ENCODE measurements at places on chromosomes 5 and 9.

- no peak for DNase-seq
These were observed 46.6 kb downstream of the ARHGAP26 start for GRCh38 chr5:142816531-142817430.

- DNase-seq = no peak
These were observed 18.8 kb downstream of the HAPLN1 start for GRCh38 chr5:83701886-83702285.

DNA sequence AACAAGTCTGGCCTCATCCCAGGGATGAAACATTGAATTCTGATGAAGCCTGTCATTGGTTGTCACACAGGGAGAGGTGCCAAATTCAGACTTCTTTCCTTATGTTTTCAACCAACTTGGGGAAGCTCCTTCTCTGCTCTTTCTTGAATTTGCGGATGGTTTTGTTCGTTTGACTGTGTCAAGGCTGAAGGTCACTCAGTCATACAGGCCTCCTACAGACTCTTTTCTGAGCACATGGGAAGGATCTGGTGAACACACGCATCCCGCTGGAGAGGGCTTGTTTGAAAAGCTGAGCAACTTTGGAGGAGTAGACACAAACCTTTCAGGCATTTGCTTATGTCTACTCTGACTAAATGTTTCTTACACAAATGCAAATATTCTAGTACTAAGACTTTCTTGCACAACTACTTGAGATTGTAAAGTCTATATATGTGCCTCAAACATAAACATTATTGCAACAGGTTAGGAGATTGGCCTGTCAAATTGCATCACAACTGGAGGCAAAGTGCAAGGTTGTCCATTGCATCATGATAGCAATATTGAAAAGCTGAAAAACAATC is 151.5 kb upstream of the NR3C1 start:
- no peak for DNase-seq

DNA sequence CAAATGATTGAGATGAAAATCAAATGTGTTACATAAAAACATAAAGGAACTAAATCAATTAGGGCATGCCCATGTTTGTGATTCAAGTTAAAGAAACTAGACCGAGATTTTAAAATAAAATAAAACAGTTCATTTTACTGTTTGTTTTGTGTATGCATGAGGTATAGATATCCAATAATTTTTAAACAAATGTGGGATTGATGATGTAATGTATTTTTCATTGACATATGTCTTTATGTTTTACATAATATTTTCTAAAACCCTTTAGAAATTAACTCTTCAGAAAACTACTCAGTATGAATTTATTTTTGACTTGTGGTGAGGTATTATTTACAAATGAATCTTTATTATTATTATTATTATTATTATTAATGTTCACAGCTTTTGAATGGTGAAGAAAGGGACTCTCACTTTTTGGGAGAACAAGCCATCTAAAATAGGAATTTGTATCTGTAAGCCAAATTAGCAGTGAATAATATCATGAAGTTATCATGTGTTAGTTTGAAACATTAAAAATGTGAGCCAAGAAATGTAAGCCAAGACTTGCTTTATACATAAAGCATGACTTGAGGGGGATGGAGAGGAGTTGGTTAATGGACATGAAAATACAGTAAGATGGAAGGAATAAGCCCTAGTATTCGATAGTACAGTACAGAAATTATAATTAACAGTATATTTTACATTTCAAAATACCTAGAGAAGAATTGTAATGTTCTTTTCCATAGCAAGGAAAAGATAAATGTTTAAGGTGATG is 355.0 kb downstream of the CDH10 start:
- no peak for DNase-seq

DNA sequence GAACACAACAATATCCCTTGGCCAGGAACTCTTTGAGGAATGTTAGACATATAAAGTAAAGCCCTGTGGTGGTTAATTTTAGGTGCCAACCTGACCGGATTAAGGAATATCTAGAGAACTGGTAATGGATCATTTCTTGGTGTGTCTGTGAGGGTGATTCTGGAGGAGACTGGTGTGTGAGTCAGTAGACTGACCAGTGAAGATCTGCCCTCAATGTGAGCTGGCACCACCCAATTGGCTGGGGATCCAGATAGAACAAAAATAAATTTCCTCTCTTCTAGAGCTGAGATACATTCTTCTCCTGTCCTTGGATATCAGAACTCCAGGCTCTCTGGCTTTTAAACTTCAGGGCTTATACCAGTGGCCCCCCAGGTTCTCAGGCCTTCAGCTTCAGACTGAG is 56.2 kb upstream of the TNPO1 start:
- no peak for DNase-seq

DNA sequence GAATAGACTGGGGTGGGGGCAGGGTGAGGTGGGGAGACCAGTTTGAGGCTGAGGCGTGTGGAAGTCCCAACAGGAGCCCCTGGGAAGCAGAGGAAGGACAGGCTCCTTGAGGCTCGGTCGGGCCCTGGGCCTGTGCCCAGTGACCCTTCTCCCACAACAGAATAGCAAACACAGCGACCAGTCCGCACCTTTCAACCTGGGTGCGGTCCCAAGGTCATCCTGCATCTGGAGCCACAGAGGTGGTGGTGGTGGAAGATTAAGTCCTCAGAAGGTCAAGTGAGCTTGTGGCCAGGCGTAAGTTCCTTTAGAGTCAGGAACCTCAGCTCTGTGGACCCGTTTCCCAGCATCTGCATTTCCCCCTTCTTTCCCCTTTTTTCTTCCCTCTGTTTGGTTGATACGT is 26.0 kb upstream of the ARAP3 start:
- no peak for DNase-seq

Data from MM.1S (cell line).